BE2C (cell line): ENCODE measurements at places on chromosomes 13 and 19.

DNA sequence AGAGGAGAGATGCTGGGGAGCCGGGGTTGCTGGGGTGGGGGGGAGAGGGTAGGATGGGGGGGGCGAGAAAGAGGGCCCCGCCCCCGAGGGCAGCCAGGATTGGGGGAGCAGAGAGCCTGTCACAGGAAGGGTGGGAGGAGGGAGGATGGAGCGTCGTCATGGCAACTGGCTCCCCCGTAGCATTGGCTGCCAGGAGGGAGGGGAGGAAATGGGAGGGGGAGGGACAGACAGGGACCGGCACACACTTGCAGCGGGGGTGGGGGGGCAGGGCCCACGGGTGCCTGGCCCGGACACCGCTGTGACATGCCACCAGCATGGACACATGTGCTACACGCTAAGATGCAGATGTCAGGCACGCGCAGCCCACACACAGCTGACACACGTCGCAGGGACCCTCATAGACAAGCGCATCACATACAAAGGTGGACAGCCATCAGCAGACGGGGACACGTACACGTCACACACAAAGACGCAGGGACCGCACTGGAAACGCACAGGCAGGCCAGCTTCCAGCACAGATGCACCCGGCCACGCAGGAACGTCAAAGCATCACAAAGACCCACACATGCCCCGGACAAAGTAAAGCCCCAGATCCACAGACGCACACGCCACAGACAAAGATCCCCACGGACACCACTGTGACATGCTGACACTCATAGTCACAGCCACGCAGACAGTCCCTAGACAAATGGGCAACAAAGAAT lies at the start of gene LMTK3:
TSS of gene LMTK3 (minus strand) at position 36 of the 704 bp plus-strand sequence. CDS start 259 bp downstream, outside the sequence.
- peak; percentile 77 for DNase-seq

- no peak for DNase-seq
Observed at GRCh38 chr19:44883922-44884321, 7.1 kb upstream of the TOMM40 start.

DNA sequence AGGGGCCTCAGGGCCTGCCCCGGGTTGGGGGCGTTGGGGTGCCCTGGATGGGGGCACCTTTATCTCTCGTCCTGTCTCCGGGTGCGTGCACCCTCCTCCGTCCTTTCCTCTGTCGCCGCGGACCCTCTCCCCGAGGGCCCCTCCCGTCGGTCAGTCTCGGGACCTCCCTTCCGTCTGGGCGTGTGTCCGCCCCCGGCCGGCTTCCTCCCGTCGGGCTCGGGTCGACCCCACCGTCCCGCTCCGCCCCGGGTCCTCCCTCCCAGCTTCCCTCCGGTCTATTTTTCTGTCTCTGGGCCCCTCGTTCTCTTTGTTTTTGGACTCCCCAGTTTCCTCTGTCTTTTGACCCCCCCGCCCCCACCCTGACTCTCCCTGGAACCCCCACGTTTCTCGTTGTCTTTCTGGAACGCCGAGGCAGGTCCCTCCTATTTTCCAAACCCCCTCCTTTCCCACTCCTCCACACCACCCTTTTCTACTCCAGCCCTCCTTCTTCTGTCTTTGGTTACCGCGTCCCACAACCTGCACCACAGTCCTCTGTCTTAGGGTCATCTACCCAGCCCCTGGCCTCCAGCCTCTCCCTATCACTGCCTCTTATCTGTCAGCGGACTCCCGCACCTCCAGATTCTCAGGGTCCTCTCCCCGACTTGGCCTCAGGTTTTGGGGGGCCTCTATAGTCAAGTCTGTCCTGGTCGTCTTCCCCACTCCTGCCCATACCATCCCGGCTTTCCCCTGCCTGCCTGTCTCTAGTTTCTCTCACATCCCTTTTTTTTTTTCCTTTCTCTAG lies 757 bp downstream of the EGLN2 start:
- DNase-seq: peak; percentile 44

- peak; percentile 33 for DNase-seq
Observed at GRCh38 chr13:39676315-39676876, 20.9 kb downstream of the COG6 start.

DNA sequence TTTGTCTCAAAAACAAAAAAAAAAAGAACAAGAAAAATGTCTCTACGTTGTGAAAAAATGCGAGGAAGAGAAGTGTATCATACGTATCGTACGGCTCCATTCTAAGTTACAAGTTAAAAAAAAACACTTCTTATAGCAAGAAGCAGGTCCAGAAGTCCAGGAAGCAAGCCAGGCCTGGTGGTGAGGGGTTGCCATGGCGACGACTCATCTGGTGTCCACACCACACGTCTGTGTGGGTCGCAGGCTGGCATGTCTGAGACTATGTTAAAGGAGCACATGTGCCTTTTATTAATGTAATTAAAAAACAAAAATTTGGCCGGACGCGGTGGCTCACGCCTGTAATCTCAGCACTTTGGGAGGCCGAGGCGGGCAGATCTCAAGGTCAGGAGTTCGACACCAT lies 5.9 kb downstream of the MED16 start:
- peak; percentile 89 for DNase-seq

GRCh38 chr13:90414691-90415596 lies 932.5 kb upstream of the MIR17HG start:
- no peak for DNase-seq

- DNase-seq: no peak
Observed at GRCh38 chr19:13817615-13818371, 22.6 kb downstream of the ZSWIM4 start.

- DNase-seq: peak; percentile 66
Observed at GRCh38 chr19:3366753-3367627, 607 bp downstream of the NFIC start.

- DNase-seq: no peak
Observed at GRCh38 chr19:43469160-43469480, 3.7 kb upstream of the LYPD3 start.

DNA sequence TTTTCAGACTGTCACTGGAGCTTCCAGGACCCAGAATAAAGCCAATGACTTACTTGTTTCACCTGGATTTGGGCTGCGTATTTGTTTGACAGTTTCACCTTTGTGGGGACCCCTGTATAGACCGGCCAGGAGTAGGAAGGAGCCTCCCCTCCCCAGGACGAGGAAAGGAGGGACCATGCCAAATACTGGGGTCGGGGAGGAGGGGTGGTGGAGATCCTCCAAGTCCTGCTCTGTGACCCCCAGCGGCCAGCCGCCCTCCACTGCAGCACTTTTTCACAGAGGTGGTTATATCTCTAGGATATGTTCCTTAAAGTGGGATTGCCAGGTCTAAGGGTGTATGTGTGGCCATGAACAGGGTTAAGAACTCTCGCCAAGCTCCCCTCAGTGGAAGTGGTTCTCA lies 25.7 kb upstream of the ZNF492 start:
- no peak for DNase-seq
